ENCODE measurements at places on chromosomes 5 and 9.

- peak; percentile 84 for DNase-seq
Observed at GRCh38 chr5:115941051-115941675, 21.1 kb upstream of the LVRN start.

DNA sequence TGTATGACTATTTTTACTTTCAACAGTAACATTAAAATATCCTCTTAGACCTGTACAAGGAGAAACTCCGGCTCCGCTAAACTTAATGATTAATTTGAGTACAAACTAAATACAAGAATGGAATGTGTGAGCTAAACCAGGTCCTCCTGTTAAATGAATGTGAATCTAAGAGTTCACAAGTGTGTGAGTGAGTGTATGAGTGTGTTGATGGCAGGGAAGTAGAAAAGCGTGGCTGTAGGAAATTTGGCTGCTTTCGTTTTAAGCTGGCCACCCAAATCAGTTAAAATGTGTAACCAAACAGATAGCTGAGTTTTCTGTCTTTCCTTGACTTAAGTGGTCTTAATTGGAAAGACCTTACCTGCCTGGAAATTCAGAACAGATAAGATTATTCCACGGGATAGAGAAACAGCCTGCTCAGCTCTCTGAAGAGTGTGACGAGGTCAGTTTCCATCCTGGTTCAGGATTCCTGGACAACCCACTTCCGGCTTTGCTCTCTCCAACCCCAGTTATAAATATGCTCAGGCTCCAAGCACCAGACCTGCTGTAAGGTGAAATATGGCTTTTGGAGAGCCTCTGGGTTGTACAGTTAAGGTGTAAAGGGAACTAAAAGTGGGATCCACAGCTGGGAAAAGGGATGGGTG lies 908.6 kb upstream of the EDIL3 start:
- peak; percentile 11 for DNase-seq

DNA sequence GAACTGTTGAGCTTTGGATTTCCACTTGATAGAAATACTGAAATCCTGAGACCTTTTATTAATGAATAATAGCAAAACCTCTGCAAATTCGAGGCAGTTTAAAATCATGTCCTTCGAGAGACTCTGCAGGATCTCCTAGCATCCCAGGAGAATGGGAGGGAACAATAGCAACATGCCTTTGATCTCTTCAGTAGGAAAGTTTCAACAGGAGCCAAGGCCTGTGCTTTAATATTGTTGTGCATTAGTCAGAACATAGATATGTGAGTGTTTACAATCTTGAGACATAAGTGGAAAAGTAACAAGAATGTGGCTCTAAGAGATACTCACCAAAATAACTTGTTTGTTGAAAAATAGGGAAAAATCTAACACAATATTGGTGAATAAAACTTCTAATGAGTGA lies 83.3 kb upstream of the LHFPL2 start:
- peak; percentile 30 for DNase-seq

DNA sequence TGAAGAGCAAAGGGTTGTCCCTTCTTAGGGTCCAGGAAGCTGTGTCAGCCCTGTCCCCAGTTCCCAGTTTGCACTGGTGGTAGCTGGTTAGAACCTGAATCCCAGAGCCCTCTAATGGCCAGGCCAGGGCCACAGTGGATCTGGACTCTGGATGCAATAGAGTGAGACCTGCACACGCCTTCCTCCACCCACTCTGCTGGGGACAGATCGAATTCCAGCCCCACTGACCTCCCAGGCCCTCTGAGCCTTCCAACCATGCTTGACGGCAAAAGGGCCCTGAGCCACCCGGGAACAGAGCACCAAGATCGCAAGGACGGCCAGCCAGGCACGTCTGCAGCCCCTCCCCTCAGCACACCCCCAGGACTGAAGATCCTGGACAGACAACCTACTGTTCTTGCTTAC lies 23.7 kb downstream of the NAIF1 start:
- DNase-seq: no peak

GRCh38 chr5:115478281-115478680 lies 66.3 kb downstream of the FEM1C start:
- DNase-seq: no peak

GRCh38 chr5:74233091-74233490 lies 407.4 kb downstream of the ENC1 start:
- DNase-seq: no peak

GRCh38 chr5:173689171-173689736 lies 72.8 kb upstream of the BOD1 start:
- DNase-seq: no peak

DNA sequence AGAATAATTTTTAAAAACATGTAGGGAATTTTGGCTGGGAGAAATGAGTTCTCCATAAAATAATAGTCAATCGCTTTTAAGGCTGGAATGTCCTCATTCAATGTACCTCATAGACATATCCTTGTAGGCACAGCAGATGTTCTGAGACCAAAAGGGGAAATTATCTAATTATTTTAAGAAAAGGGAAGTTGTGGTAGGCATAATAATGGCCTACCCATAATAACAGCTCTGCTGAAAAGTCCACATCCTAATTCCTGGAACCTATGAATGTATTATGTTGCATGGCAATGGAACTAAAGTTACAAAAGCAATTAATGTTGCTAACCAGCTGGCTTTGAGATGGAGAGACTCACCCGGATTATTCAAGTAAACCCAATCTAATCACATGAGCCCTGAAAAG lies 216.1 kb downstream of the TRIM36 start:
- DNase-seq: no peak

- DNase-seq: no peak
Observed at GRCh38 chr5:127958421-127959011, 125.0 kb upstream of the SLC12A2 start.

DNA sequence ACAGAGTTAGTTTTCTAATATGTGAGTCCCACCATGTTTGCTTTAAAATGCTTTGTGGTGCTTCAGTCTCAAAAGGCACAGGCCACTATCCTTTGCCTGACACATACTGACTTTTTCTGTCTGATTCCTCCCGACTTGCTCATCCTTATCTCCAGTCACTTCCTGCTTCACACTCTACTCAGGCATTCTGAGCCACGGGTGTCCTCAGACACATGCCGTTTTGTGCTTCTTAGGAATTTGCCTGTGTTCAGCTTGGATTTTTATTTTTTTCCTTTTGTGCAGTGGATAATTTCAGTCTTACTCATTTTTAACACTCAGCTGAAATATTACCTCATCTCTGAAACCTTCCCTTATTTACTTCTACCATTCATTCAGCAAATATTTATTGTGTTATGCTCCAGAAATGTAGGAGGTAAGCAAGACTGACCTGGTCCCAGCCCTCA lies 54.1 kb downstream of the MAN2A1 start:
- peak; percentile 88 for DNase-seq

DNA sequence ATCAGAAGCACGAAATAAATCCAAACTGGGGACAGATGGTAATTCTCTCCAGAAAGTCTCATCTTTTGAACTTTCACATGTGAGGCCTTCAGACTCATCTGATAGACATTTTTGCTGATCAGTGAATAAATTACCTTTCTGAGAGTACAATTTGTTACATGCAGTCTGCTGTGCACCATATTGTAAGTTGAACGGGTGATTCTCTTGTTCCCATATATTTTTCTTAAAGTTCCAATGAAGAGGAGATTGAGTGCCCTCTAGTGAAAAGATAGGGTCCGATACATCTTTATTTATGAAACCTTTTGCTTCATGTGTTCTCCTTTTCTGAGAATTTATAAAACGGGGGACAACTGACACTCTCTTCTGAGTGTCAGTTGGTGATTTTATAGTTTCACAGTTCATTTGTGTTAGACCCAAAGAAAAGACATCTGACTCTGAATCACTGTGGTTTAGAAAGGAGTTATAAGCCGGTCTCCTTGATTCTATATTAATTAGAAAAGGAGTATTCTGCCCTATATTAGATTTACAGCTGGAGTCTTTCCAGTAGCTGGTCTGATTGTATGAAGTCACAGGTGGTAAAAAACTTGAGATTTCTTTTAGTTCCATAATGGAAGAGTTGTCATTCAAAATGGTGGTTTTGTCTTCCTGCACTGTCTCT lies 30.4 kb downstream of the GNG10 start:
- DNase-seq: peak; percentile 62

- DNase-seq: no peak
Observed at GRCh38 chr5:883475-884181, 9.0 kb downstream of the BRD9 start.

DNA sequence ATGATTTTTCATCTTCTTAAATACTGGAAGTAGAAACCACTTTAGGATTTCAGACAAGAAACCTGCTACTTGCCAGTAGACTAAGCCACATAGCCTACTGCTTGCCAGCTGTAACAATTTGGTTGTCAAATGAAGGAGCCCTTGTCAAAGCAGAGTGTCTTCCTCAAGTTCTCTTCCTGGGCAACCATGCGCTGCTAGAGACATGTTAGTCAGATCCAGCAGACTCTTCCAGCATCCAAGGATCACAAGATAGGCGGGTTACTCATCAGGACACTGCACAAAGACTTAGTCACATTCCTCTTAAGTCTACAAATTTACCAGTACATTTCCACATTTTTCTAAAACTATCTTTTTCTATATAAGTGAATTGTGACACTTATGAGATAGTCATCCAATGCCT lies 24.4 kb downstream of the SKIC3 start:
- peak; percentile 97 for DNase-seq

GRCh38 chr5:6551287-6551954 lies 81.4 kb downstream of the NSUN2 start:
- peak; percentile 4 for DNase-seq

DNA sequence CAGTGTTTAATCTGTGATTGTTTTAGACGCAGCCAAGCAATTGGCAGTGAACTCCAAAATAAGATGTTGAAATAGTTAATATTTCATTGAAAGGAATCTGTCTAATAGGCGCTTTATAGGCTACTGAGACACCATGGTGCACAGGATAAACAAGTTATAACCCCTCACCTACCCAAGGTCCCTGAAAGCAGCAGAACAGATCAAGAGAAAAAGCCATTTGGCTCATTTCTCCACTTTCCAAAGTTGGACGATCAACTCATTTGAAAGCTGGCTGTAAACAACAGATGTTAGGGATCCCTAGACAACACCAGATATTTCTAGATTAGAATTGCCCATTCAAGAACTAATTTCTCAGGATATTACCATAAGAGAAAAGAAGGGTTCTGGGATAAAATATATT lies 4.9 kb downstream of the PUM3 start:
- no peak for DNase-seq

- no peak for DNase-seq
Observed at GRCh38 chr9:126036881-126037291, 289.7 kb downstream of the PBX3 start.

- no peak for DNase-seq
Observed at GRCh38 chr5:76351577-76351976, 51.5 kb upstream of the IQGAP2 start.

- DNase-seq: no peak
Observed at GRCh38 chr5:9789777-9790176, 159.6 kb upstream of the TAS2R1 start.

DNA sequence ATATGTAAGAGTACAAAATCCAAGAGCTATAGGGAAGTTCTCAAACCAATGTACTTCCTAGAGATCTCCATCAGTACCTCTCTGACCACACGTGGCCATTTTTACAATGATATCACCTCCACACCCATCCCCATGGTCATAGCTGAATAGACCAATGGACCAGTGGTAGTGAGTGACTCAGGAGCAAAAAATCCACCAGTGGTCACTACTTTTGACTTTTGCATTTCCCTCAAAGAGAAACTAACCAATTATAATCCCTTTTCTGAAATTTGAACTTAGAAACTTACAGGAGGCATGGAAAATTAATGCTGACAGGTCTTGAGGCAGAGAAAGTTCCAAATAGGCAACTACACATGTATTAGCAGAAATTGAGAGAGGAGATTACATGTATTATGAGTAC lies 238.4 kb downstream of the TRPM3 start:
- peak; percentile 63 for DNase-seq

DNA sequence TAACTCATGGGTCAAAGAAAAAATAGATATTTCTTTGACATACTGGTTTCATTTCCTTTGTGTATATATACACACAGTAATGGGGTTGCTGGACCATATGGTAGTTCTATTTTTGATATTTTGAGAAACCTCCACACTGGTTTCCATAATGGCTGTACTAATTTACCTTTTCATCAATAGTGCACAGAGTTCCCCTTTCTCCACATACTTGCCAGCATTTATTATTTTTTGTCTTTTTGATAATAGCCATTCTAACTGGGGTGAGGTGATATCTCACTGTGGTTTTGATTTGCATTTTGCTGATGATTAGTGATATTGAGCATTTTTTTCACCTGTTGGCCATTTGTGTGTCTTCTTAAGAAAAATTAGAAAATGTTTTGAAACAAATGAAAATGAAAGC lies 78.4 kb upstream of the CKMT2 start:
- DNase-seq: no peak

DNA sequence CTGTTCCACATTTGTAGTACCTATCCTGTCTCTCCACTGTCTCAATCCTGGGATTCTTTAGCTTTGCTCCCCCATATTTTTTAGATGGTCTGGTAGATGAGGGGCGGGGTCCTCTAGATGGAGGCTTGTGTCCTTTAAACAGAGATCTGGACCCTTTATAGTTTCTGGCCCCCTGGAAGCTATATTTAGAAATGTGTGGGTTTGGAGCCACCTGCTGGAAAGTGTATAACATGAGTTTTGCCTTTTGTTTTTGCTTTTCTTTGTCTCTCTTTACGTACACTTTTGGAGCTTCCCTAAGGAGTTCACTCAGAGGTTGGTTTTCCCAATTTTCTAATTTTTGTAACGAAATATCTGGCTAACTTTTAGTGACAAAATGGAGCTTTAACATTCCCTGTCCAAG lies 110.7 kb downstream of the CFAP95 start:
- no peak for DNase-seq

GRCh38 chr5:40112875-40113274 lies 566.8 kb upstream of the PTGER4 start:
- DNase-seq: peak; percentile 6

GRCh38 chr9:1319436-1319835 lies 269.3 kb downstream of the DMRT2 start:
- no peak for DNase-seq

GRCh38 chr5:133147815-133148567 lies 96.2 kb downstream of the HSPA4 start:
- DNase-seq: no peak

DNA sequence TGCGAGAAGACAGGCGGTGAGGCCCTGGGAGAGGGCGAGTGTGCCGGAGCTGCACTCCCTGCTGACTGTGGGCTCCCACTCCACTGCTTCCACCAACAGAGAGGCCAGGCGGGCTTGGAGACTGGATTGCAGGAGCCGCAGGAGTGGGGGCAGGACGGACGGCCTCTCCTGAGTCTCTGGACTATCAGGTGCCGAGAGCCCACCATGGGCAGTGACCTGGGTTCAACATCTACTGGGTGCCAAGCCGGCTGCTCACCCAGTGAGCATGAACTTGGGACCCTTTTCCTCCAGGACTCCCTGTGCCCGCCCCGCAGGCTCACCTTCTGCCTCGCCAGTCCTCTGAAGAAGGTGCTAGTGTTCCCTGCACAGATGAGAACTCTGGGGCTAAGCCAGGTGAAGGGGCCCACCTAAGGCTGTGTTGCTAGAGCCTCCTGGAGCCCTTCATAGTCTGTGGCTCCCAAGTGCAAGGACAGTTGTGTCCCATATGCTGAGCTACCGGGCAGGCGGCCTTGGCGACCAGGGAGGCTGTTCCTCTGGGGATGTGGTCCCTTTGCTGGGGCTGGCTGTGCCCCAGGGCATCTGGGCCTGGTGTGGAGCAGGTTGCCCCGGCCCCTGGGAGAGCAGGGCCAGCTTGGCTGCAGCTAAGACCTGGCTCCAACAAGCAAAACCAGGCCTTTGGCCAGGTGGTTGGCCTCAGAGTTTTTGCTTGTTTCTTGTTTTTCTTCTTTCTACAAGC lies 77.7 kb upstream of the PHYKPL start:
- DNase-seq: no peak

Data from fibroblast of mammary gland (primary cell).